Gastrocnemius medialis (tissue), 4 donors: ENCODE measurements at places on chromosomes 13 and 19. TPM values are rescaled to one million over a fixed set of nuclear protein-coding genes. Genes with fewer than 3 reads are reported as not detected.

Gene FFAR1
- total RNA-seq: not detected

DNA sequence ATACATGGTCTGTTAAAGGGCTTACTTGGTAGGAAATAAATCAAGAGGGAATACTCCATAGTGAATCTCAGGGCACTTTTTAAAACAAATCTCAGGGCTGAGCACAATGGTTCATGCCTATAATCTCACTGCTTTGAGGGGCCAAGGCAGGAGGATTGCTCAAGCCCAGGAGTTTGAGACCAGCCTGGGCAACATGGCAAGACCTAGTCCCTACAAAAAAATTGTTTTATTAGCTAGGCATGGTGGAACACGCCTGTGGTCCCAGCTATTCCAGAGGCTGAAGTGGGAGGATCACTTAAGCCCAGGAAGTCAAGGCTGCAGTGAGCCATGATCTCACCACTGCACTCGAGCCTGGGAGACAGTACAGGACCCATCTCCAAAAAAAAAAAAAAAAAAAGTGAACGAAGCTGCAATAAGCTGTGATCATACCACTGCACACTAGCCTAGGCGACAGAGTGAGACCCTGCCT is 25.2 kb downstream of the ABCC4 start:
- DNase-seq: no peak

DNA sequence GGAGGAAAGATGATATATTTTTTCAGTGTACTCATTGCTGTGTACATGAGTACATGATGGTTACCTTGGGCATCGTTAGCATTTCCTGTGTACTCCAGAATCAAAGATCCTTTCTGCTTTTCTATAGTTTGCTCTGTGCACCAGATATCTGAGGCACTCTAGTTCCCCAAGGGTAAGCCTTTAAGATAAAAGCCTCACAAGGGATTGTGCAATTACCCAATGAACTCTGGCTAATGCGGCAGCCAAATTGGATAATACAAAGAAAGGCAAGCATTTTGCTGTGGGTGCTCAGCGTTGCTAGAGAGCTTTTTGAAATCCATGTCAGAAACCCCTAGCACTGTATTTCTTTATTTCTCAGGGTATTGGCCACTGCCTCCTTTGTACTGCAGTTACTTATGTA is 2.9 kb downstream of the CYSLTR2 start:
- no peak for DNase-seq

Gene ZNF417
- 5.7 TPM for total RNA-seq

DNA sequence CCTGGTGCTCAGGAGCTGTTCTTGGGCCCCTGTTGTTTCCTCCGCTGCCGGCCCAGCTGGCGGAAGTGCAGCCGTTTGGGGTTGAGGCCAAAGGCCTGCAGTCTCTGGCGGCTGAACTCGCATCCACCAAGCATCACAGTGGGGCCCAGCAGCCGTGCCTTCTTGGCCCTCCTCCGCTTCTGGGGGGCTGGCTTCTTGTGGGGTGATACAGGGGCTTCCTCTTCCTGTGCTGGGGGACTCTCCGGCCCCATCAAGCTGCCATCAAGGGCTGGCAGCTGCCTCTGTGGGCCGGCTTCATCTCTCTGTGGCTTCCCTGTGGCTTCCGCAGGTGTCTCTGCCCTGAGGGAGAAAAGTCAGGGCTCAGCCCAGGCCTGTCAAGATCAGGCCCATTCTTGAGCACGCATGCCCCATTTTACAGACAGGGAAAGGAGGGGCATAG is 10.3 kb downstream of the ATG4D start:
- no peak for DNase-seq

- no peak for DNase-seq
Measured at GRCh38 chr19:2754659-2755447, 15.0 kb upstream of the SLC39A3 start.

- DNase-seq: no peak
Measured at GRCh38 chr19:8075158-8076074, 22.9 kb downstream of the CCL25 start.

Gene PEAK3
- total RNA-seq: not detected

- DNase-seq: no peak
Measured at GRCh38 chr19:8515317-8515716, 1.4 kb upstream of the ZNF414 start.
